ENCODE measurements at places on chromosomes 11 and 22.

DNA sequence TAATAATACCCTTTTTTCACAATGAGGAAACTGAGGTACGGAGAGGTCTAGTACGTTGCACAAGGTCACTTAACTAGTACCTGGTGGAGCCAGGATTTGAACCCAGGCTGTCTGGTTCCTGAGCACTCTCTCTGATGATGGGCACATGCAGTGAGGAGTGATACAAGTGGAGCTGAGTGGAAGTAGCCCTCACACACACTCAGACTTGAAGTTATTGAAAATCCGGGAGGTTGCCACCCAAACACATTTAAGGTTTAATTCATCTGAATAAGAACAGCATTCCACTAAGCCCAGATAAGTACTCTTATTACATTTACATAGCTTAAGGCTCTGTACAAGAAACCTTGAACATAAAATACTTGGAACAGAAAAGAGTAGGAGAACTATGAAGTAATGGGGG lies 4.8 kb downstream of the GRAP2 start:
- no peak for DNase-seq

- no peak for DNase-seq
These were observed 51.5 kb upstream of the HORMAD2 start for GRCh38 chr22:30028731-30029130.

DNA sequence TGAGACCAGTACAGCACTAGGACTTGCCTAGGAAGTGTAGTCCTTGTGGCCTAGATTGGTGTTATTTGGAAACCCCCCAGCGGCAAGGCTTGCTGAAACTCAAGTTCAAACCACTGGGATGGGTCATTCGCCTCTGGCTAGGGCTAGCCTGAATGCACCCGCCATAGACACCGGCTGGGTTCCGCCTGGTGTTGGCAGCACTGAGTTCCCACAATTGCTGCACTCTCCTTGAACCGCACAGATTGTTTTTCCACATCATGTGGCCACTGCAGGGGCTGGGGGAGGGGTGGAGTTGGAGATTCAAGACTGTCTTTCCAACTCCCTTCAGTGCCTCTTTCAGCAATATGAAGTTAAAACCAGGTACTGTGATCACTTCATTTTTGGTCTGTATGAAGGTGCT lies 43.1 kb downstream of the CCDC73 start:
- DNase-seq = no peak

DNA sequence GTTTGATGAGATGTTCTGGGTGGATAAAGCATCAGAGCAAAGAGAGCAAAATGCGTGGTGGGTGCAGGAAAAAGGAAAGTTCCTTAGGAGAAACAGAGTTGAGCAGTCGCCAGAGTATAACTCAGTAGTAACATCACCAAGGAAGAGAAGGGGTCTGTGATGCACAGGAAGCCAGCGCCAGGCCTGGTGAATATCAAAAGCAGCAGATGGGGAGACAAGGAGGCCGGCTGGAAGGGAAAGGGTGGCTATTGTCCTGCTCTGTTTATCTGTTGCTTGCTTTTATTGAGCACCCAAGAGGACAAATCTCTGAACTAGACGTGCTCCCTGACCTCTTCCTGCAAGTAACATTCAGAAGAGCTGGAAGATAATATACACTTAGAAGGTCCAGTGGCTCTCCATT lies 52.7 kb upstream of the GRAMD1B start:
- no peak for DNase-seq

DNA sequence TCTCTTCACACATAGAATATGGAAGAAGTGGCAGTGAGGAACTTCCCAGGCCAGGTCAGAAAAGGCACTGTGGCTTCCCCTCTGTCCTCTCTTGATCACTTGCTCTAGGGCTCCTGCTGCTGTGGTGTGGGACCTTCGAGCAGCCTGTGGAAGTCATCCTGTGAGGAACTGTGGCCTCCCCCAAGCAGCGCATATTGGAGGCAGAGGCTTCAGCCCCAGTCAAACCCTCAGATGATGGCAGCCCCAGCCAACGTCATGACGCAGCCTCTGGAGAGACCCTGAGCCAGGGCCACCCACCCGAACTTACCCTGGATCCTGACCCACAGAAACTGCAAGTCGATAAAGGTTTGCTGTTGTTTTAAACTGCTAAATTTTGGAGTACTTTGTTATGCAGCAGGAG lies 444.9 kb downstream of the TBC1D22A start:
- DNase-seq = no peak

- no peak for DNase-seq
These were observed 33.7 kb upstream of the MPPED1 start for GRCh38 chr22:43377896-43378704.

DNA sequence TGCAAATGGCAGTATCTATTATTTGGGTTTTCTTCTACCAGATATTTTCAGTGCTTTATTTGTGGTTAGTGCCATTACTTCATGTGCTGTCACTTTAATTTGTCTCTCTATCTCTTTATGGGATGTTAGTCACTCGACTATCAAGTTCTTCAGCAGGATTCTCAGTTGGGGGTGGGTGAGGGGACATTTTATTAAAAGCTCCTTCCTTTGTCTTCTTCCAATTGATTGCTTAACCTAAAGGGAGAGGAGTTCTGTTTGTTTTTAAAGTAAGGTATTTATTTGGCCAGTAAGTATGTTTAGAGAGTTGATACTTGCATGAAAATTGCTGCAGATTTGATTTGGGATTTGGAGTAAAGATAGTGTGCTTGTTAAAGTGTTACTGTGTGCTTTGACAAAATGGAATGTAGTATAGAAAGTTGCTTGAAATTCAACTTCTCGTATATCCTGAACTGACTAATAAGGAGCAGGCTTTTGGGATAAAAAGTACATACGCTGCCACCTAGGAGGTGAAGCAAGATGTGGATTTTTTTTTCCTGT lies 10.3 kb downstream of the YAP1 start:
- DNase-seq = no peak

DNA sequence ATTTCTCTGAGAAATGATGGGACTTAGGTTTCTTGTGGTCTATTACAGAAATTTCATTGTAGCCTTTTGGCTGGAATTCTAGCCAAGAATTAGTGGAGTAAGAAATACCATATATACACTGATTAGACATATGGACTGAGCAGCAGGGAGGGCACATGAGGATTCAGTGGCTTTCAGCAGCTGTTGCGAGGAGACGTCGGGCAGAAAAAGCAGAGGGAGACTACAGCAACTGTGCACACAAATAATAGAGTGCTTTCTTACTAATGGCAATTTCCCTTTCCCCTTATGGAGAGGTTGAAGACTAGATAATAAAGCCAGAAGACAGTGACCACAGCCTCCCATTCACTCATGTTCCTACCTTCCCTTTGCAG lies 35.4 kb upstream of the CCDC34 start:
- no peak for DNase-seq
